ENCODE measurements at places on chromosomes 1 and 21.

GRCh38 chr1:177424744-177425143, 254.0 kb downstream of the BRINP2 start:
- DNase-seq: no peak

DNA sequence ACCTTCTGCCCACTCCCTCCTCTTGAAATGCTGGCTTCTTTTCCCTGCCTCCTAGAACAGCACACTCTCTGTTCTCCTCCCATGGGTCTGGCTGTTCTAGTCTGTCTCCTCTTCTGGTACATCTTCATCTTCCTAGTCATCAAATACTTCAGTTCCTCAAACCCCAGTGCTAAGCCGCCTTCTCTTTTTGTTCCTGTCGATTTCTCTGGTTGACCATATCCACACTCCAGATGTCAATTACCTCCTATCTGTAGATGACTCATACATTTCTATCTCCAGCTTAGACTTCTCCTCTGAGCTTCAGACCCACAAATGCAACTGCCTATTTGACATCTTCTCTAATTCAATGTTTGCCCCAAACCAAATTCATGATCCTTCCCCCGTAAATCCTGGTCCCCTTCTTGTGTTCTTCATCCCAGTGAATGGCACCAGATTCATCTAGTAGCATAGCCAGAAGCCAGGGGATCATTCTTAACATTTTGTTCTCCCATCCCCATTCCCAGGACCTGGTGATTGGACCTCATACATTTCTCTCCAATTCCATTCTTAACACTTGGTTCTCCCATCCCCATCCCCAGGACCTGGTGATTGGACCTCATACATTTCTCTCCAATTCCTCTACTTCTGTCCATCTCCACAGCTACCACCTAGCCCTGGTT, 35.9 kb downstream of the USP24 start:
- no peak for DNase-seq

- no peak for DNase-seq
Measured at GRCh38 chr1:243890576-243890975, 40.5 kb upstream of the AKT3 start.

GRCh38 chr1:109605381-109605780, 14.0 kb downstream of the GNAT2 start:
- no peak for DNase-seq

- DNase-seq: peak; percentile 75
Measured at GRCh38 chr1:209627732-209628196, 24.5 kb downstream of the LAMB3 start.

DNA sequence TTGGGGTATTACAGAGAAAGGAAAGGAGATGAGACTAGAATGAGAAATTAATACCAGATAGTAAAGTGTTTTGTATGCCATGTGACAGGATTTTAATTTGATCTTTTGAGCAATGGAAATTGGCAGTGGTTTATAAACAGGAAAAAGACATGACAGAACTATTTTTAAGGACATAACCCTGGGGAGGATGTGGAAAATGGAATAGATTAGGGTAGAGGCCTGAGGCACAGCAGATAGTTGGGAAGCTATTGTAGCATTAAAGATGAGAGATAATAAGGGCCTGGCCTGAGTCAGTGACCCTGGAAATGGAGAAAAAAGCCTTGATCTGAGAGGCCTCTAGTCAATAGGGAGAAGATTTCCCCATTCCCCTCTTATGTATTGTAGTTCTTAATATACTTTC, 22.1 kb upstream of the KCNA3 start:
- no peak for DNase-seq

GRCh38 chr1:162564762-162565218, 3.3 kb downstream of the UAP1 start:
- DNase-seq: no peak

DNA sequence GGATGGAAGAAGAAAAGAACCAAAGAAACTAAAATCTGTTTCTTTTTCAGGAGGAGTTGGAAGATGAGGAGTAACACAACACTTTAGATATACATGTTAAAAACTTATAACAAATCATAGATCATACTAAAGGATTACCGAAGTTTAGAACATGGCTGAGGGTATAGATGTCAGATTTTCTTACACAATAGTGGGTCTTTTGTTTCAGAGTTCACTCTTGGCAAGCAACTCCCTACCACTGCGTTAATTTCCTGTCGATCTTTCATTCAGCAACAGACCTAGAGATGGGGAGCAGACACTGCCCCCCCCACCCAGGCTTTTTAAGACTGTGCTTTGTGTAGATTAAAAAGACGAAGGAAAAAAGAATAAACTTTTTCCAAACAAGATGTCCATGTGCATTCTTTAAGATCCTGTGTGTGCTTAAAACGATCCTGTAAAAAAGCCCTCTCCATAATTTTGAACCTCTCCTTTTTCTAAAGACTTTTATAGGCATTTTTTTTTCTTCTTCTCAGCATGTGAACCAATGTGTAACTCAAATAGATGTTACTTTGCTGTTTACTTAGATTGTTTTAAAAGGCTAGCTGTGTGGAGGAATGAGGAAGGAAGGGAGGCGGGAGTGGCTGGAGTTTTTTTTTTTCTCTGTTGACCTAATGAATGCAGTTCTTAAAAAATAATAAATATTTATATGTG, 50.4 kb downstream of the NFIA start:
- DNase-seq: no peak

DNA sequence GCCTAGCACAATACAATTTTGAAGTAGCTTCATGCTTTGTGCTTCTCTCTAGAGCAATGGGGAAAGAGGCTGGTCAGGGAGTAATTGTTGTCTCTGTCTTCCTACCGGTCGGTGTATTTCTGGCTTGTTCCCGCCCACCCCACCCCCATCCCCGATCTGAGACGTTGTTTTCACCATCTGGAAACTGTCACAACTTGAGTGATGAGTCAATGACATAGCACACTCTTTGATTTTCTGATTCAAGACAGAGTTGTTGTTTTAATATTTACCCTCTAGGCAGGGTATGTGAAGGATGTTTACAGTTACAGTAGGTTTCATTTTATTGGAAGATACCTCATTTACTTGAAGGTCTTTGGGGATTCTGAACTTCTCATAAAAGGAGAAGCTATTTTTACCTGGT, 7.0 kb downstream of the IL12RB2 start:
- peak; percentile 21 for DNase-seq

DNA sequence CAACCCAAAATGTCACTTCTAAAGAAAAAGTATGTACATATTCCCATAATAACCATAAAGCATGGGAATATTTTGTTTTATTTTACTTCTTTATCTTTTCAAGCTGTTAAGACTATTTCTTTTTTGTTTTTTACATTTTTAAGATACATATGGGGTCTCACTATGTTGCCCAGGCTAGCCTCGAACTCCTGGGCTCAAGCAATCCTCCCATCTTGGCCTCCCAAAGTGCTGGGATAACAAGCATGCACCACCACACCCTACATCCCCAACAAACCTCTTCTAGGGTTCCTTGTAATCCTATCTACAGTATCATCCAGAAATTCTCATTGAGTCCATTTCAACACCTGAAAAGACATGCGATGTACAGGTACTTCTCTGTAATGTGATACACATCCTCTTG, 87.5 kb downstream of the TM2D1 start:
- no peak for DNase-seq

- DNase-seq: no peak
Measured at GRCh38 chr1:211196880-211197279, 62.3 kb upstream of the RCOR3 start.

DNA sequence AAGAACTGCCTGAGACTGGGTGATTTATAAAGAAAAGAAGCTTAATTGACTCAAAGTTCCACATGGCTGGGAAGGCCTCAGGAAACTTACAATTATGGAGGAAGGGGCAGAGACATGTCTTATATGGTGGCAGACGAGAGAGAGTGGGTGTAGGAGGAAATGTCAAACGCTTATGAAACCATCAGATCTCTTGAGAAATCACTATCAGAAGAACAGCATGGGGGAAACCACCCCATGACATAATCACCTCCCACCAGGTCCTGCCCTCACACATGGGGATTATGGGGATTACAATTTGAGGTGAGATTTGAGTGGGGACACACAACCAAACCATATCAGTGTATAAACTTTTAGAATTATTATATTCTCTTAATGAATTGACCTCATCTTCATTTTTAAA, 335.9 kb upstream of the DPYD start:
- DNase-seq: no peak

GRCh38 chr1:16076031-16076864, 2.8 kb upstream of the FAM131C start:
- no peak for DNase-seq

GRCh38 chr1:117036018-117036461, 24.1 kb upstream of the TTF2 start:
- DNase-seq: no peak

- DNase-seq: no peak
Measured at GRCh38 chr1:63935143-63935542, 161.3 kb downstream of the ROR1 start.

DNA sequence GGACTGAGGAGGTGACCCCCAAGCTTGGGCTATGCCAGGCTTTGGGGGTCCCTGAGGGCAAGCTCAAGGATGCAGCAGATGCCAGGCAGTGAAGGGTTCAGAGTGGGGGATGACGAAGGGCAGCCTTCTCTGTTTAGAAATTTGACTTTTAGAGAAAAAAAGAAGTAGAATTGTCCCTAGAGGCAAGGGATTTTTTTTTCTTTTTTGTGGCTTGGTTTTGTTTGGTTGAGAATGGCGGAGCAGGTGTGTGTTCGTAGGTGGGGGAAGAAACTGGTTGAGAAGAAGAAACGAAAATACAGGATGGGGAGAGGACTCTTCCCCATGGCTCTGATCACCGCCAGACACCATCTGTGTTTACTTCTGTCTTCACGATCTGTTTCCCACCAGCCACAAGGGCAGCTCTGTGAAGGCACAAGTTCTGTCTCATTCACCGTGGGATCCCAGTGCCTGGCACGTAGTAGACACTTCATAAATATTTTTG, 8.2 kb downstream of the PLA2G5 start:
- DNase-seq: no peak

DNA sequence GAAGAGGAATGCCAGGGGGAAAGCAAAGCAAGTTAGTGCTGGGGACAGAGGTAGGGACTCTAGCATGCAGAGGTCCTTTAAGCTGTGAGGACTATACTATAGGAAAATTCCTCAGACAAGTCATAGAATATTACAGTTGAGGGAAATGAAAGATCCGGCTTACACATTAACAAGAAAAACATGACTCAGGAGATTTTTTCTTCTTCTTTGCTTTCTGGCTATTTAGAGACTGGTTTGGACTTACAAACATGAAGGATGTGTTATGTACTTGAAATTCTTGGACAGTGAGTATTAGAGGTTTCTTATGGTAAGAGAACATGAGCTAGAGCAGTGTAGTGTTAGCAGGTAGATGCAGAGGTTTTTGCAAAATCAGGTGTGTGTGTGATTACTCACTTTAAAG, 24.9 kb downstream of the USP25 start:
- no peak for DNase-seq

GRCh38 chr1:186882372-186883134, 53.8 kb downstream of the PLA2G4A start:
- DNase-seq: no peak

DNA sequence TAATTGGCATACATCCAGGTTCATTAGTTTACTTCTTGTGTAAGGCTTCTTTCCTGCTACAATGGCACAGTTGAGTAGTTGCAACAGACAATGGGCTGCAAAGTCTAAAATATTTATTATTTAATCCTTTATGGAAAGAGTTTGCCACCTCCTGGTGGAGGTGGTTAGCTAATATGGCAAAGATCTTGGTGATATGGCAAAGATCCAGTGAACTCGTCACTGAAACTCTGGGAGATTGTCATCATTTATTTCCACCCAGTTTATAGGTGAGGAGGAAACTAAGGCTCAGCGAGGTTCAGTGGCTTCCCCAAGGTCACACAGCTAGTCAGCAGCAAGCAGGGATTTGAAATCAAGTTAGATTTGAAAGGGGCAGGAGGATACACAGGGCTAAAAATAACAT, 16.1 kb upstream of the IFFO2 start:
- DNase-seq: peak; percentile 33

- DNase-seq: no peak
Measured at GRCh38 chr1:99659755-99660210, 13.9 kb downstream of the PALMD start.

DNA sequence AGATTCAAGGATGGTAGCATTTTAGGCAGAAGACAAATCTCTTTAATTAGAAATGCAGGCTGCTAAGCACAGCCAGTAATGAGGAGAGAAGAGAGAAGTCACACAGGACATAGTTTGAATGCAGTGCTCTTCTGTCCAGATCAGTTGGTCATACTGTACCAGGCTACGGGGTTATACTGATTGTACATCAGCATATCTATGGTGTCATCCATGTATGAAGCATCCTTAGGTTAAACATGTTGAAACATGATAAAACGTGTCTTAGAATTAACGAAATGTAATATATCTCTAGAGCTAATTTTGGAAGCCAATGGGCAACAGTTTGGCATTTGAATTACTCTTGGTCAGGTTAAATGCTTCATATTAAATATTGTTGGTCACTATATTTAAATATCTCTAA, 199.1 kb downstream of the RYR2 start:
- DNase-seq: no peak

DNA sequence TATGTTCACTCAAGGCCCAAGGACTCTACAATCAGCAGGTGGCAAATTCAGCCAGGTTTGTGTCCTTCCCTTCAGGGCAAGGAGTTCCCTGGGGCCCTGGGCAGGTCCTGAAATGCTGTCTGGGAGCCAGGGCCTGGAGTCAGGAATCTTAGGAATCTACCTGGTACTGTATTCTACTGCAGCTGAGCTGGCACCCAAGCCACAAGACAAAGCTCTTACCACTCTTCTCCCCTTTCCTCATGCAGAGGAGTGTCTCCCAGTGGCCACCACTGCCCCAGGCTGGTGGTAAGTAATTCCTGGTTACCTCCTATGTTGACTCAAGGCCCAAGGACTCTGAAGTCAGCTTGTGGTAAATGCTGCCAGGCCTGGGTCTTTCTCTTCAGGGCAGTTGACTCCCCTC, 153.4 kb downstream of the NRIP1 start:
- DNase-seq: no peak

GRCh38 chr1:211237579-211237978, 21.6 kb upstream of the RCOR3 start:
- no peak for DNase-seq

- no peak for DNase-seq
Measured at GRCh38 chr1:76682138-76682537, 185.1 kb upstream of the ST6GALNAC5 start.
